ENCODE measurements at places on chromosomes 3 and 15.

DNA sequence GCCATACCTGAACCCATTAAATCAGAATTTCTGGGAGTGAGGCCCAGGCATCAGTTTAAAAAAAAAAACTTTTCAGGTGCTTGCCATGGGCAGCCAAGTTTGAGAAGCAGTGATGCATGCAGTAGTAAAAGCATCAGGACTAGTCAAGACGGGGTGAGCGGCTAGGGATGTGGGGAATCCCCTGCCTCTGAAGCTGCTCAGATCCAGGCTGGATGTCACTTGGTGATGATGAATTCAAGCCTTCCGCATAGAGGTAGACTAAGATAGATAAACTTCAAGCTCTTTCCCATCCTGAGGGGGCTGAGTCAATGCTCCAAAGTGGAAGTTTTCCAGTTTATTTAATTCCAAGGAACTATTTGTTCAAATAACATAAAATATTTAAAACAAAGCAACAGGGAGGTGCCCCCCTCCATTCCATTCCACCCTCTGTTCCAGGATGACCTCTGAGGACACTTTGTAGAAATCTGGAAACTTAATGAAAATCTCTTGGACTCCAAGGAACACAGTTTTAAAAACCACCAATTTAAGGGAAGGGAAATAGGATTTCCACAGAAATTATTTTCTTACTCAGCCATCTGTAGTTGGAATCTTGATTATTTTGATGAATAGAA lies 100.4 kb upstream of the NR2E3 start:
- no peak for DNase-seq

DNA sequence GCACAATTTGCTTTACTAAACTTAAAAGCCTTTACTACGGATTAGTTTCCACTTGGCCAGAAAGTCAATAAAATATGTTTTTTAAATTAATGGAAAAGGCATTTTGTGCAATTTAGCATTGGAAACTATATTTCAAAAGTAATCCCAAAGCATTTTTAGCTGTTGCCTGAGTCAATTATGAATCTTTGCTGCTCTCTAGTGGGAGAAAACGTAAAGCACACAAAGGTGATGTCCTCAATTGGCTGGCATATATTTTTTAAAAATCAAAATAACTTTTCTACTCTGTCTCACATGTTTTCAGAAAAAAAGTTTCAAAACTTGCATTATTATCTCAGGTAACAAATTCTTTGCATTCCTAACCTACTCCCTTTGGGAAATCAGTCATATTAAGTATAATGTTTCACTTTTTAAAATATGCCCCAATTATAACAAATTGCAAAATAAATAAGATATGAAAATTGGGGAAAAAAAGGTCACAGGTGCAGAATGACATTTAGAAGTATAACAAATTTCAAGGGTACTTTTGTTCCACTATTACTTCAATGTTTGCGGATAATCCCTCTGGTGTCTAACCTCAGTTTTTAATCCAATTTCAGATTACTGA lies 47.2 kb upstream of the TEX55 start:
- no peak for DNase-seq

GRCh38 chr3:62225051-62225450 lies 148.3 kb downstream of the FEZF2 start:
- no peak for DNase-seq

GRCh38 chr3:71425491-71426071 lies 157.9 kb downstream of the FOXP1 start:
- DNase-seq, result no peak

- no peak for DNase-seq
Measured at GRCh38 chr15:37289109-37289765, 188.9 kb upstream of the MEIS2 start.

Measured in activated CD4-positive, CD25-positive, alpha-beta regulatory T cell (primary cell).